ENCODE measurements at places on chromosomes 2 and 18. TPM values are rescaled to one million over a fixed set of nuclear protein-coding genes. Genes with fewer than 3 reads are reported as not detected.
A peak's percentile ranks its signal among the peaks of the same experiment; 100 is the strongest.

Gene ARHGAP25
- total RNA-seq = 87.7 TPM

Gene XIRP2
- total RNA-seq = not detected

Gene CIB4
- total RNA-seq = not detected

Gene CRYGD
- not detected for total RNA-seq

Gene GKN1
- not detected for total RNA-seq

Gene TEKT4
- not detected for total RNA-seq

Gene SPP2
- total RNA-seq = not detected

Gene HS1BP3
- 10.4 TPM for total RNA-seq

GRCh38 chr2:1663621-1664020 lies 80.7 kb downstream of the PXDN start:
- no peak for DNase-seq
- no peak overlapping the region for H3K4me3 ChIP-seq
- H3K36me3 ChIP-seq = no peaks in the 10 kb centered on the region
- no peak overlapping the region for H3K27ac ChIP-seq

DNA sequence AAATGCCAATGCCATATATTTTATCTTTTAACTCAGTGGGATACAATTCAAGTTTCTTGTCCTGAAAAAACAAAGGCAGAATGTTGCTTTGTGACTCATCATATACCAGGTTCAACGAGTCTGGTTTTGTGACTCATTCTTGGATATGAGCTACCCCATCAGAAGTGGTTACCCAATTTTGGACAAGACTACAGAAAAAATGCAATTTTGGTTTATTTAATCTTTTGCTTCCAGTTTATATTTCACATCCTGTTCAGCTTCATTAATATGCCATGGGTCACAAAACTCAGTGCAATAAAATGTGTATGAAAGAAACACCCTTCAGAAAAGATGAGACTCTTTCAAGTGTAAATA lies 25.0 kb downstream of the FN1 start:
- peaks cover 22% of the 10 kb centered on the region for H3K27me3 ChIP-seq
- no peak overlapping the region for H3K27ac ChIP-seq
- H3K4me3 ChIP-seq = no peak overlapping the region
- peaks cover 6% of the 10 kb centered on the region for H3K4me1 ChIP-seq
- DNase-seq = no peak

GRCh38 chr2:25991965-25992364 lies 9.7 kb upstream of the KIF3C start:
- H3K36me3 ChIP-seq = no peaks in the 10 kb centered on the region
- no peak for DNase-seq
- H3K4me3 ChIP-seq = no peak overlapping the region
- H3K27me3 ChIP-seq = no peaks in the 10 kb centered on the region

GRCh38 chr18:34038086-34038485 lies 186.6 kb downstream of the NOL4 start:
- H3K36me3 ChIP-seq = no peaks in the 10 kb centered on the region
- H3K4me3 ChIP-seq = no peak overlapping the region
- H3K27ac ChIP-seq = no peak overlapping the region
- no peak for DNase-seq
- no peaks in the 10 kb centered on the region for H3K4me1 ChIP-seq
- no peaks in the 10 kb centered on the region for H3K27me3 ChIP-seq

GRCh38 chr2:179746981-179747380 lies 114.4 kb downstream of the ZNF385B start:
- no peaks in the 10 kb centered on the region for H3K27me3 ChIP-seq
- no peaks in the 10 kb centered on the region for H3K36me3 ChIP-seq
- H3K4me1 ChIP-seq = no peaks in the 10 kb centered on the region
- H3K27ac ChIP-seq = no peak overlapping the region
- DNase-seq = no peak

DNA sequence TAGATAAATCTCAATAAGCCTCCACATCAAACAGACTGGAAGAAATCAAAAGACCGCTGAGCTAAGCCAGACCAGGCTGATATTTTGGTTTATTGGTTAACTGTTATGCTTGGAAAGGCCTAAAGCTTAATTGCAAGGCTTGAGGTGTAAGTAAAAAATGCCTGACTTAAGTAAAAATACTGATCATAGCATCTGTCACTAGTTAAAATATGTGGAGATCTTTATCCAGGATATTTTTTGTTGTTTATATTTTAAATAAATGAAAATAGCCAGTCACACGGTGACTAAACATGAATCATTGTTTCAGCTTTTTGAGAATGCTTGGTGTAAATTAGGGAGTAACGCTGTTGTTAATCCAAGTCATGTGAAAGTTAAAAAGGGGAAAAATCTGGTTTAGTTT lies 127.9 kb downstream of the THADA start:
- peaks cover 12% of the 10 kb centered on the region for H3K36me3 ChIP-seq
- no peaks in the 10 kb centered on the region for H3K4me1 ChIP-seq
- H3K4me3 ChIP-seq = no peak overlapping the region
- no peak for DNase-seq
- no peaks in the 10 kb centered on the region for H3K27me3 ChIP-seq

- H3K4me1 ChIP-seq = no peaks in the 10 kb centered on the region
- DNase-seq = no peak
- H3K27ac ChIP-seq = no peak overlapping the region
- no peak overlapping the region for H3K4me3 ChIP-seq
- no peaks in the 10 kb centered on the region for H3K27me3 ChIP-seq
These were observed 943.8 kb downstream of the LRP1B start for GRCh38 chr2:141187075-141187439.

DNA sequence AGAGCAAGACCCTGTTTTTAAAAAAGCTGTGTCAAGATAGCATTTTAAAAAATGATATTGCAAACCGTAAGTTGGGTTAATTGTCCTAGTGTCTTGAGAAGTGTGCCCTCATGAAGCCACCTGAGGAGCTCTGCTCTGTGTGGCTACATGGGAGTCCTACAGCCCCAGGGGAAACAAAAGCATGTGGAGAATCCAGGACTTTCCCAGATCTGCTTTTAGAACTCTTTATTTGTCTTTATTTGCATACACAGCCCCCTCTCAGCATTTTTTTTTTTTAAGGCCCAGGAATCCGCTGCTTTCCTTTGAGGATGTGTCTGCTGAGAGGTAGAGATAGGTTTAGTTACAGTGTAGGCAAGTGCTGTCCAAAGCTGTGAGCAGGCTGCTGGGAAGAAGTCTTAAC lies 219.2 kb downstream of the FHOD3 start:
- no peak overlapping the region for H3K4me3 ChIP-seq
- no peaks in the 10 kb centered on the region for H3K4me1 ChIP-seq
- H3K27ac ChIP-seq = no peak overlapping the region
- H3K36me3 ChIP-seq = no peaks in the 10 kb centered on the region

DNA sequence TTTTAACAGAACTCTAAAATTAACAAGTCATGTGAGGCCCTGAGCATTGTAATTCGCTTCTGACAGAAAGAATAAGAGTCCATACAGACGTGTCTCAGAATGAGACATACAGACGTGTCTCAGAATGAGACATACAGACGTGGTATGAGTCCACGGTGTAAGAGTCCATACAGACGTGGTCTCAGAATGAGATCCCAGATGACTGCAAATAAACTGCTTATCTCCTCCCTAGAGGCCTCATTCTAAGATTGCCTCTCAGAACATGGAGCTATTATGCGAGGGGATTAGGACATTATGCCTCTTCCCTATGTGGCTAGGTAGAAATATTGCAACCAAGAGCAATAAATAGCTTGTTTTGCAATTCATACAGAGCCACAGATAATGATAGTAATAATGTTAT lies 63.9 kb downstream of the NEB start:
- DNase-seq = no peak
- H3K36me3 ChIP-seq = no peaks in the 10 kb centered on the region
- H3K4me1 ChIP-seq = peaks cover 12% of the 10 kb centered on the region
- H3K27me3 ChIP-seq = no peaks in the 10 kb centered on the region

DNA sequence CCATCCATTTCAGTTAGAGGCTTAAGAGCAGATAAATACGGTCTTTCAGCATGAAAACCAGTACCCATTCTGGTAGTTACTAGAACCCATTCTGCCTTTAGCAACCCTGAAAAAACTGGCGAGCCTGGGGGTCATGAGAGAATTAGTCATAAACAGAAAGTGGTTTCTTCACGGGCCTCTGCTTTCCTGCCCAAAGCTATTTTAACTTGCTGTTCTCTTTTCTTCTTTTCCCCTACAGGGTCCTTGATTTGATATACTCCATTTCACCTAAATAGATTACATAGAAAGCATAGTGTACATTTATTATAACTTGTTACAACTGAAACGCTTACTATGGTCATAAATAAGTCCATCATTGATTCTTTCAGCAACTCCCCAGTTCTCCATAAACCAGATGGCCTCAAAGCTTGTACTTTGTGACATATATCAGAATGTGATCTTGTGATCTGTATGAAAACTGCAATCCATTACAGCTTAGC lies 48.3 kb downstream of the WDFY1 start:
- H3K4me3 ChIP-seq = no peak overlapping the region
- no peaks in the 10 kb centered on the region for H3K27me3 ChIP-seq
- H3K27ac ChIP-seq = peak overlapping the region; percentile 33
- peaks cover 28% of the 10 kb centered on the region for H3K4me1 ChIP-seq
- DNase-seq = peak; percentile 51

DNA sequence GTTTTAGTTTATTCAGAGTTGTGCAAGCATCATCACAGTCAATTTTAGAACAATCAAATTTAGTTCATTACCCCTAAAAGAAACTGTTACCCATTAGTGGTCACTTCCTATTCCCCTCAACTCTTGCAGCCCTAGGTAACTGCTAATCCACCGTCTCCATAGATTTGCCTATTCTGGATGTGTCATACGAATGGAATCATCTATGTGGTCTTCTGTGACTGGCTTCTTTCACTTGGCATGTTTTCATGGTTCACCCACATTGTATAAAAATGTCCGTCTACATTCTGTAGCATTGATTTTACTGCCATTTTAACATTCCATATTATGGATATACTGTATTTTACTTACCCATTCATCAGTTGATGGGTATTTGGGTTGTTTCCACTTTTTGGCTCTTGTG lies 5.3 kb upstream of the CEP68 start:
- DNase-seq = no peak
- H3K27me3 ChIP-seq = no peaks in the 10 kb centered on the region
- H3K4me1 ChIP-seq = peaks cover 22% of the 10 kb centered on the region
- H3K4me3 ChIP-seq = no peak overlapping the region
- H3K27ac ChIP-seq = no peak overlapping the region

DNA sequence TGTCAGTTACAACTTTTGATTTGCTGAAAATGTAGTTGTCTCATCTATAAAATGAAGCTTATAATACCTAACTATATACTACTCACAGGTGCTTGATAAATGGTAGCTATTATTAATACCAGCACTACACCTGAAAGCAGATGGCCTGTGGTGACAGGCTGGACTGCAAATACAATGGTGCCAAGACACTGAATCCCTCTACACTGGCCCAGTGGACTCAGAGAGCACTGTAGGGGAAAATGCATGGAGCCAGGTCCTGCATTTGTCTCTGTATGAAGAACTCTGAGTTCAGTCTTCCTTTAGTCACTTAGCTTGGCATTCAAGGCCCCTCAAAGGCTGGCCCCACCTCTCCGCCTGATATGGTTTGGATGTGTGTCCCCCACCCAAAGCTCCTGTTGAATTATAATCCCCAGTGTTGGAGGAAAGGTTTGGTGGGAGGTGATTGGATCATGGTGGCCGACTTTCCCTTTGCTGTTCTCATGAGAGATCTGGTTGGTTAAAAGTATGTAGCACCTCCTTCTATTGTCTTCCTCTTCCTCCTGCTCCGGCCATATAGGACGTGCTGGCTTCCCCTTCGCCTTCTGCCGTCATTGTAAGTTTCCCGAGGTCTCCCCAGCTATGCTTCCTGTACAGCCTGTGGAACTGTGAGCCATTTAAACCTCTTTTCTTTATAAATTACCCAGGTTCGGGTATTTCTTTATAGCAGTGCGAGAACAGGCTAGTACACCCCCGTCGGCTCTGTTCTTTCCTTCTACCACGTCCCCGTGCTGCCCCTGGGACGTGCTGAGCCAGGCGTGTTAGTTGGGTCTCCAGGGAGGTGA lies 11.1 kb upstream of the NTSR2 start:
- H3K27ac ChIP-seq = no peak overlapping the region
- no peak overlapping the region for H3K4me3 ChIP-seq

- no peaks in the 10 kb centered on the region for H3K4me1 ChIP-seq
- no peaks in the 10 kb centered on the region for H3K36me3 ChIP-seq
- no peak for DNase-seq
- H3K27ac ChIP-seq = no peak overlapping the region
These were observed 73.9 kb upstream of the SIX2 start for GRCh38 chr2:45083175-45083574.

DNA sequence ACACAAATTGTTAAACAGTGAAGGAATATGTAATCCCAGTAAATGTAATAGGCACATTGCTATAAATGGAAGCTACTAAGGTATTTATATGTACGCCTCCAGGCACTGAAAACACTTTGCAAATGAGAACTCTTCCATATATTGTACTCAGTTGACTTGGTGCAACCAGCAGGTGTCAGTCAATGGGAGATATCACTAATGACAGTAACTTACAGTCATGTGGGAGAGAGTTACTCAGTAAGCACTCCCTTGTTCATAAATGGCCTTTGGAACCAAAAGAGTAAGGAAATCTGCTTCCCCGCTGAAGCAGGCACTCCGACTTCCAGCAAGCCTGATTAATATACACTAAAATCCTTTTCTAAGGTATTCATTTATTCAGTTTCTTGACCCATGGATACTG lies 5.9 kb downstream of the MDH1 start:
- H3K4me1 ChIP-seq = peaks cover 29% of the 10 kb centered on the region
- no peak for DNase-seq
- no peaks in the 10 kb centered on the region for H3K27me3 ChIP-seq
- H3K36me3 ChIP-seq = peaks cover 26% of the 10 kb centered on the region

DNA sequence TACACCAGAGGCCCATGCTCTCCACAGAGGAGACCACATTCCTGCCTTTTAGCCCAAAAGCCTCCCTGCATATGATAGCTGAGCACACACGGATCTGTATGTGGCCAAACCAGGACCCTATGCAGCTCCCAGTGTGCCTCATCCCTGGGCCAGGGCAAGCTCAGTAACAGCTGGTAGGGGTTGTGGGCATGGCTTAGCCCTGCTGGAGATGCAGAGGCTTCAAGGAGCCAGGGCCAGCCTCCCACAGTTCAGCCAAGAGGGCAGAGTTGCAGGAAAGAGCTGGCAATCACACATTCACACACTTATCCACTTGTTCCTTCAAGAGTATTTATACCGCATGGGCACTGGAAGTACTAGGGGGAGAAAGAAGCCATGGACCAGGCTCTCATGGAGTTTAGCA lies 1.6 kb upstream of the LIMS2 start:
- no peak overlapping the region for H3K27ac ChIP-seq
- H3K4me3 ChIP-seq = no peak overlapping the region
- peaks cover 32% of the 10 kb centered on the region for H3K27me3 ChIP-seq
- DNase-seq = no peak
- H3K4me1 ChIP-seq = peaks cover 4% of the 10 kb centered on the region

GRCh38 chr2:163953390-163953907 lies 217.6 kb upstream of the FIGN start:
- H3K27me3 ChIP-seq = no peaks in the 10 kb centered on the region
- H3K27ac ChIP-seq = no peak overlapping the region
- H3K4me3 ChIP-seq = no peak overlapping the region
- H3K36me3 ChIP-seq = no peaks in the 10 kb centered on the region
- H3K4me1 ChIP-seq = no peaks in the 10 kb centered on the region

DNA sequence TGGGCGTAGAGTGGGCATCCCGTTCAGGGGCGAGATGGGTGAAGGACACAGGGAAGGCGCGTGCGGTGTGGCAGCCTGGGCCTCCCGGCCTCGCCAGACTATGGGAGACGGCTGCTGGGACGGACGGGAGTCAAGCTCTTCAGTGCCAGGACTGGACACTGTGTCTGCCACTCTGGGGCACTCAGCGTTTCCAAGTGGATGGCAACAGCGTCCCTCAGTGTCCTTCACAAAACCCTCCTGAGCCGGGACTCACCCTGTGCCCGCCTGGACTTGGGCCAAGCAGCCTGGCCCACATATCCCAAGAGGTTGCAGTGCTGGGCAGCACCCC lies 16.3 kb upstream of the BOK start:
- H3K36me3 ChIP-seq = no peaks in the 10 kb centered on the region
- peaks cover 3% of the 10 kb centered on the region for H3K4me1 ChIP-seq
- H3K27ac ChIP-seq = no peak overlapping the region
- no peak for DNase-seq
- peaks cover 26% of the 10 kb centered on the region for H3K27me3 ChIP-seq
- no peak overlapping the region for H3K4me3 ChIP-seq
